DMS153 (cell line): ENCODE measurements at places on chromosomes 2 and 18.

GRCh38 chr2:156017341-156017885 lies 315.1 kb downstream of the NR4A2 start:
- no peak for DNase-seq

DNA sequence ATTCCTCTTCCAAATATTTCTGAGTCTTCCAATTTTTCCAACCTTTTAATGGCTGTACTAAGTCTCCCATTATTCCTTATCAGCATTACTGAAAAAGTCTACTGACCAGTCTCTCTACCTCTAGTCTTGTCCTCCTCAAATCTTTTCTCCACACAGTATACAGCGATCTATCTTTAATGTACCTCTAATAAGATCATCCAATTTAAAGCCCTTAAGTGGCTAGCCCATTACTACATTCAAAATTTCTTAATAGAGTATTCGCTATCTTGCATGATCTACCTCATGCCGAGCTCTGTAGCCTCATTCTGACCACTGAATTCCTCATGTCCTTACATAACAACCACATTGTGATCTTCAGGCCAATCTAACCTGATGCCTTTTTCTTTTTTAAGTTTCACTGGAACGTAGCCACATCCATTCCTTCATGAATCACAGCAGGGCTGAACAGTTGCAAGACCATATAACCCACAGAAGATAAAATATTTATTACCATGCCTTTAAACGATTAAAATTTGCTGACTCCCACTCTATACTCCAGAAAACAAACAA lies 57.9 kb downstream of the SLC66A3 start:
- DNase-seq: no peak

DNA sequence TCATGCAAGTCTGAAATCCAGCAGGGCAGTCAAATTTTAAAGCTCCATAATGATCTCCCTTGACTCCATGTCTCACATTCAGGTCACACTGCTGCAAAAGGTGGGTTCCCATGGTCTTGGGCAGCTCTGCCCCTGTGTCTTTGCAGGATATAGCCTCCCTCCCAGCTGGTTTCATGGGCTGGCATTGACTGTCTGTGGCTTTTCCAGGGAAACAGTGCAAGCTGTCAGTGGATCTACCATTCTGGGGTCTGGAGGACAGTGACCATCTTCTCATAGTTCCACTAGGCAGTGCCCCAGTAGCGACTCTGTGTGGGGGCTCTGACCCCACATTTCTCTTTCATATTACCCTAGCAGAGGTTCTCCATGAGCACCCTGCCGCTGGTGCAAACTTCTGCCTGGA lies 220.6 kb upstream of the COPS8 start:
- no peak for DNase-seq

DNA sequence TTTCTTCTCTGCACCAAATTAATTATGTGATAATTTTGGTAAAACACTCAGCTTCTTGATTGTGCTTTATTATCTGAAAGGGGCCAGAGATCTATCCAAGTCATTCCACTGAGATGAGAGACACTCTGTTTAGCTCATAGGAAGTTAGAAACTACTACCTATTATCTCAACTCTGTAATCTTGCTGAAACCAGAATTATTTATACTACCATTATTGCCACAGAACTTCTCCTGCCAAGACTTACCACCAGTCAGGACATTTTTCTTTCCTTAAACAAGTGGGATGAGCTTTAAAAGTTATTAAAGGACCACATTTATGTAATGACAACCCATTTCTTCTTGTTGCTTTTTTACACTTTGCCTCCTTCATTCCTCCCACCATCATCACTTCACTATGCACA lies 855.6 kb upstream of the PIK3C3 start:
- DNase-seq: no peak

DNA sequence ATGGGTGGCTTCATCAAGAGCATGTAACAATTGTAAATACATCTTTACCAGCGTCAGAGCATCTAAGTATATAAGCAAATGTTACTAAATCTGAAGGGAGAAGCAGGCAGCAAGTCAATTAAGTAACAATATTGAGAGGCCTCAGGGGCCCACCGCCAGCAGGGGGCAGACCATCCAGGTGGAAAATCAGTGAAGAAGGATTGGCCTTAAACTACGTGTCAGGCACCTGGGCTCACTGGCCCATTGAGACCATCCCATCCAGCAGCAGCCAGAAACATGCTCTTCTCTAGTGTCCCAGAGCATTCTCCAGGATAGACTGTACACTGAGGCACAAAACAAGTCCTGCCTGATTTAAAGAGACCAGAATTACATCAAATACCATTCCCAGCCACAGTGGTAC lies 96.2 kb upstream of the SNTG2 start:
- peak; percentile 56 for DNase-seq

DNA sequence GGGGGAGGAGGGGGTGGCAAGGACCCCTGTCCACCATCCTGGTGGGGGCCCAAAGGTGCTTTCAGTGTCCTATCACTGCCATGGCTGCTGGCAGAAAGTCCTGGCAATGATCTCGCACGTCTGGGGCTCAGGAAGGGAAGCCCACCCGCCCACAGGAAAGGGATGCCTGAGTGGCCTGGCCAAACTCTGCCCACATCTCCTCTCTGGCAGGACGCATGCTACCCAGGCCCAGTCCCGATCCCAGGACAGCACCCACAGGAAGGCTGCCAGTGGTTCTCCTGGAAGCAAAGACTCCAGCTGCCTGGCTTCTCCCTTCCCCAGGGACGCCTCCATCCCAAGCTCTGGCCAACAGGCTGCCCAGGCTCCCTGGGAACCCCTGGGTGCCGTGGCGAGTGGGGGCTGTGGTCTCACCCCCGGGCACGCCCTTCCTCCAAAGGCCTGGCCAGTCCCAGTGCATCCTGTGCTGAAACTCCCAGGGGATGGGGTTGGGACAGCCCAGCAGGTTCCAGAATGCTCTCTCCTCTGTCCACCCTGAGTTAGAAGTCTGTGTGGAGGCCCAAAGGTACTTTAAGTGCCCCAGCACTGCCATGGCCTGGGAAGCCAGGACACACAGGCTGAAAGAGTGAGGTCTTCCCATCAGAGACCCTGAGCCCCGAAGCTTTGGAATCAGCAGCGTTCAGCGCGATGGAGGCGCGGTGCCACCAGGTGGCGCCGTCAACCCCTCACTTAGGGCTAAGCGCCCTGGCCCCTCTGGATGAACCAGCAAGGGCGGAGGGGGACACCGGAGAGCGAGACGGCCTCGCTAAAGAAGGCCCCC lies 29.8 kb upstream of the TAF1B start:
- DNase-seq: peak; percentile 22

DNA sequence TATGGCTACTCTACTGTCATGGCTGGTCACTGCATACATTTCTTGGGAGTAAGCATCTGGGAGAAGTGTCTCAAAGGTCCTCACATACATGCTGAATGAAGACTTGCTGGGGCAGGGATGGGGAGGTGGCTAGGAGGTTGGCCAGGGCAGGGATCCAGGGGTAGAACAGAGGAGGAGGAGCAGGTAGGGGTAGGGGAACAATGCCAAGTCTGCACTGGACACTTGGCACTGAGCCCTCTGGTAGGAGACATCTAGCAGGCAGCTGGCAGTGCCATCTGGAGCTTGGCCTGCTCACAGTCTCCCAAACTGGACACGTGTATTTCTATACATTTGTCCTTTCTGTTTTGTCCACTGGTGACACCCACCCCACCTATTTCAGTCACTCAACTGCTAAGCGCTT lies 62.7 kb upstream of the REV1 start:
- DNase-seq: peak; percentile 50

DNA sequence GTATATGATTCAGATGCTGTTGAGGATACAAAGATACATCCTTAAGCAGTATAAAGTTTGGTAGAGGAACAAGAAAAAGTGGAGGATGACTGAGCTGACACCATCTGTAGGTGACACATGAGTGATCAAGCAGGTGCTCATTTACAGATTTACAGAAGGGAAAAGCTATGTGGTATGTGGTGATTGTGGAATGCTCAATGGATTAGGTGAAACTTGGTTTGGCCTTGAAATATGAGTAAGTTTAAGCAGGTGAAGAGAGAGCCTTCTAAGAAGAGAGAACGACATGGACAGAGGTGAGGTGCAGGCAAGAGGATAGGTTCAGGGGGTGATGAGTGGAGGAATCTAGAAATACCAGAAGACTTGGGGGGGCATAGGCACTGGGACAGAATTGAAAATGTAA lies 5.9 kb downstream of the ASXL3 start:
- no peak for DNase-seq

- DNase-seq: no peak
Measured at GRCh38 chr18:10588975-10589374, 63.1 kb downstream of the NAPG start.

- DNase-seq: no peak
Measured at GRCh38 chr2:179790235-179791217, 70.9 kb downstream of the ZNF385B start.

- no peak for DNase-seq
Measured at GRCh38 chr2:151020411-151020810, 241.3 kb downstream of the RBM43 start.

GRCh38 chr18:55790296-55790695 lies 202.3 kb upstream of the TCF4 start:
- DNase-seq: no peak

DNA sequence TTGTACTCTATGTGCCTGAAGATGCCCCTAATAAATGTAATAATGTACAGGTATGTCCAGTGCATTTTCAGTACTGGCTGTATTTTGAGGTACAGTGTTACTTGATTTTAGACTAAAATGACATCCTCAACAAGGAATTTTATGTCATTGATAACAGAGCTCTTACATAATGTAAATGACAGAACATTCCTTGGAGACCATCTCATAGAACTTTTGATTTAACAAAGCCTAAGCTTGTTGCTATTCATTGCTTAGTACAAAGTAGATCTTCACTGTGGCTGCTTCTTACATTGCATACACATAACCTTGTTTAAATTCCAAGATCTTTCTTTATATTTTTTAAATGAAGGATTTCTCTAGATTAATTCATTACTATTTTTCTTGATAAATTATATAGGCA lies 24.1 kb downstream of the DYNC1I2 start:
- no peak for DNase-seq

DNA sequence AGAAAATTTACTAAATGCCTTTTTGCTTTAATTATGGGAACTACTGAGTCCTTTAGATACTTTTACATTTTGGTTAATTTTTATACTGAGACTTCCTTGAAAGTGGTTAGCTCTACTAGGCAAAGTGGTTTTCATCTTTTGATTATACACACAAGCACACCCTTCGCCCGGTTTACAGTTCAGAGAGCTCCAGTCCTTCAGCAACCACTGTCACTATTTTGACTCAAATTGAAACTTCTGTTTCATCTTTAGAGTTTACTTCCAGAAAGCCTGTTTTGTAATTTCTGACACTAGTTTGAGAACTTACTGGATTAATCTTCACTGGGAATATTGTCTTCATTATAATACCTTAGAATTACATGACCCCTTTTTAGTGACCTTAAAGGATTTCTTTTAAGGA lies 140.3 kb upstream of the FOSL2 start:
- DNase-seq: no peak

- no peak for DNase-seq
Measured at GRCh38 chr2:148903979-148904378, 29.0 kb downstream of the KIF5C start.

GRCh38 chr18:51391215-51391614 lies 193.7 kb upstream of the MEX3C start:
- no peak for DNase-seq

- no peak for DNase-seq
Measured at GRCh38 chr2:147170932-147171331, 673.9 kb upstream of the ACVR2A start.

DNA sequence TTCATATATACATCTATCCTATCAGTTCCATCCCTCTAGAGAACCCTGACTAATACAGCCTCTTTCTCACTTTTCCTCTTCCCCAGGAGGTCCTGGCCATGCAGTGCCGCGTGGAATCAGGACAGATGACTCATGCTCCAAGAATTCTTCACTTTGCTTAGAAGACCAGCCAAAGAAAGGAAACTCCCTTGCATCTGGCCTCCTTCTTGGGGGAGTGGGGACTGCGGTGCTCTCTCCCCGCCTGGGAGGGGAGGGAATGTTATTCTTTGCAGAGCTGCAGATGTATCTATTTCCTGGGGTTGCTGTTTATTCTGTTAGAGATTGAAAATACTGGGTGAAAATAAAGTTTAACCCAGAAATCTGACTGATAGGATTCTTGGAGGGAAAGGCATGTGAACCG lies 111.5 kb upstream of the SH3BP4 start:
- no peak for DNase-seq

DNA sequence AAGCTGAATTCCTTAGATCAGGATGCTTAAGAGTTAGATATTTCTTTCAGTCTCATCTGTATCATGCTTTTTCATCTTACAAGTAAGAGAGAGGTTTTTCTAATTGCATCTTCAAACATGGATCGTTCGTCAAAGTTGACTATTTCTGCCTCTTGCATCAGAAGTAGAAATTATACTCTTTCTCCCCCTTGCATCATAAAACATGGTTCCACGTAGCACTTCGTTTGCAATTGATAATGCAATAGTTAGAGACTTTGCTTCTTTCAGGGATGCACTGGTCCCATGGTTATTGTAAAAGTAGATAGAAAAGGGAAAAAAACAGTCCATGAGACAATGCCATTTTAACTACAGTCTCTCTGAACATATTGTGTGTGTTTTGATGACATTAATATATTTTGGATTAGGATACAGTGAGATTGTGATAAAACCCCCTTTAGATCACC lies 75.1 kb upstream of the PARD3B start:
- DNase-seq: no peak
